Urothelium cell line (cell line): ENCODE measurements at places on chromosomes 2 and 18.
A peak's percentile ranks its signal among the peaks of the same experiment; 100 is the strongest.

DNA sequence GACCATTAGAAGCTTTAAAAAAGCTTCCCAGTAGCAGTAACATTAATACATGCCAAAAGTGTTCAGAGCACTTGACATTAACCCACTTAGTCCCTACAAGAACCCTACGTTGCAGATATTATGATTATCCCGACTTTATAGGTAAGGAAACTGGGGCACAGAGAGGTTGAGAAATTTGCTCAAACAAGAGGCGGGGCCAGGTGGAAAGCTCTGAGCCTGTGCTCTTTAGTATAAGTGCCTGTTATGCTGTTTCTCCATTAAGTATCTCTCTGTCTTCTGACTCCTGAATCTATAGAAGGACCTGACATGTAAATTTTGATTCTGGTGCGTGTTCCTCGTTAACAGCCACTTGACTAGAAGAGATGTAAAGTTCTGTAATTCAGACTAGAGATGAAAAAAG lies 139.8 kb downstream of the RBMS1 start:
- DNase-seq = no peak

GRCh38 chr18:25464227-25464626 lies 112.3 kb upstream of the ZNF521 start:
- DNase-seq = no peak

DNA sequence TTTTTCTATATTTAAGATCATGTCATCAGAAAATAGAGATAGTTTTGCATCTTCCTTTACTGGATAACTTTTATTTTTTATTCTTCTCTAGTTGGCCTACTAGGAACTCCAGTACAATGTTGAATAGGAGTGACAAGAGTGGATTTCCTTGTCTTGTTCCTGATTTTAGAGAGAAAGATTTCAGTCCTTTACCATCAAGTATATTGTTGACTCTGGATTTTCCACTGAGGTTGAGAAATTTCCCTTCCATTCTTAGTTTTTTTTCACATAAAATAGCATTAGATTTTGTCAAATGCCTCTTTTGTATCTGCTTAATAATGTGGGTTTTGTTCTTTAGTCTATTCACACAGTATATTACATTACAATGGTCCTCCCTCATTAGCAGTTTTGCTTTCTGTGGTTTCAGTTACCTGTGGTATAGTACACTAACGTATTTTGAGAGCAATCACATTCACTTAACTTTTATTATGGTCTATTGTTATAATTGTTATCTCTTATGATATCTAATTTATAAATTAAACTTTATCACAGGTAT lies 105.5 kb downstream of the THADA start:
- no peak for DNase-seq

- DNase-seq = no peak
Measured at GRCh38 chr18:69978732-69979715, 31.4 kb upstream of the CD226 start.

DNA sequence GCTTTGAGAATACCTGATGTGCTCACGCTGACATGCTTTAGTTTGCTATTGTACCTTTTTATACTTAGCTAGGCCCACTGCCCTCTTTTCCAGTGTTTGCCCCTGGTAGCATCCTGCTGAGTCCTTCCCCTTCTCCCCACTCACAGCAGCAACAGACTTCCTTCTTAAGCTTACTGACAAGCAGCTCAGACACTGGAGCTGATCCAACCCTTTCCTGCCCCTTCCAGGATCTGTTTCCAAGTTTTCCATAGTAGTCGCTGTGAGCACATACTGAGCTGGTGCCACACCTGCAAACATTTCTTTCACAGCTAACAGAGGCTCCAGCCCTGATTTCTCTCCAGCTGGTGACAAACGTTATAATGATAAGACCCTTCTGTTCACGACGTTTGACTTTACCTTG lies 991.4 kb upstream of the CELF4 start:
- DNase-seq = no peak

- DNase-seq = no peak
Measured at GRCh38 chr2:46424937-46425336, 54.4 kb upstream of the TMEM247 start.

DNA sequence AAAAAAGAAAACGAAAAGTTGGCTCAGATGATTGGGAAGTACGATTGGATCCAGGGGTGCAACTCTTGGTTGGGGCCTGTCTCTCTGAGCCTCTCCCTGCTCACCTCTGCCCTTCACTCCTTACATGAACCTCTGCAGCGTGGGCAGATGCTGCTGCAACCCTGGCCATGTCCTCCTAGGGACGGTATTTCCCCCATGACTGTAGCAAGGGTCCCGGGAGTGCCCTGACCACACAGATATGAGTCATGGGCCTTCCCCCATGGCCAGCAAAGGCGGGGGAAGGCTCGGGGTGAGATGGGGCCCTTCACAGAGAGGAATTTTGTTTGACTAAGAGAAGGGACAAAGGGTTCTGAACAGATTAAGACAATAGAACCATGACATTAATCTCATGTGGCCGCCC lies 129.0 kb downstream of the NCK2 start:
- peak; percentile 95 for DNase-seq

DNA sequence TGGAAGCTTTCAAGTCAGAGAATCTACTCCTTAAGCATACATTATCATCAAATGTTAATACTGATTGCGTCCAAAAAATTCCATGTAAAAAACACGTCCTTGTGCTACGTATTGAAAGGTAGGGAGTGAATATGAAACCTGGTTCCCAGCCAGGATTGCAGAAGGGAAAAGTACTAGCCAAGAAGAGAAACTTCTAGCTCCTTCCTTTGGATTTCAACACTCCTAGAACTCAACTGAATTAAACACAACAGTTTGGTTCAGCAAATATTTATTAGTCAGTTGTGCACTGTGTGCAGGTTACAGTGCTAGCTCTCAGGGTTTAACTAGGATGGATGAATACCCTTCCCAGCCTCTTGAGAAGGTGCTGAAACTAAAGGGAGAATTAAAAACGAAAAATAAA lies 33.9 kb upstream of the FHL2 start:
- DNase-seq = no peak

GRCh38 chr2:126834006-126834659 lies 64.6 kb upstream of the TEX51 start:
- DNase-seq = no peak

DNA sequence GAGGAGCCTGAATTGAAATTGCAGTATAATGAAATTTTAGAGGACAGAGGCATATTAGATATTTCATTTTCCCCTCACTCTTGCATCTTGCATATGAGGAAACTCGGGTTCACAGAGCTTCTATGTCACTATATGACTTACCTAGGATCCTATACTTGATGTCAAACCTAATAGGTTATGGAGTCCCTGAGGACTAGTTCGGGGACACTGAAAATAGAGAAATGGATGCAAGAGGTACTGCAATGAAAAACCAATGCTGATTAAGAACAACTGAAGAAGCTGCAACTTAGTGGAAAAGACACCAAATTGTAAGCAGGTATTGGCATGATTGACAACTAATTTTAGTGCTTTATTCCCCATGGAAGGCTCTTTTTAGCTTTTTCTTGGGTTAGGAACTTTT lies 210.1 kb downstream of the IKZF2 start:
- no peak for DNase-seq

DNA sequence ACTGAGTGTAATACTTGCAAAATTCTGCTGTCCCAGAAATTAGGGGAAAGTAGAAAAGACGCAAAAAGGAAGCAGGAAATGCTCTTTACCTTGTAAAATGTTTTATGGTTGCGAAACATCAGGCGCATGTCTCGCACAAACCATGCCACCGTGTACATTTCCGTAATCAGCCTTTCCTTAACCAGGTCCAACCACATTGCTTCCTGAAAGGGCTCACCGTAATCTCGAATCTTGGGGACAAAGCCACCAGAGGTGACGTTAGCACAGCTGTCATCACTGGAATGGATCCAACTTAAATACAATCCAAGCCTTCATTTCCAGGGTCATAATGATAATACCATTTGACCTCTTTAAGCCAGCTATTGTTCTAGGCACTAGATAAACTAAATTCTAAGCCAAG lies 49.3 kb downstream of the SP110 start:
- DNase-seq = no peak

DNA sequence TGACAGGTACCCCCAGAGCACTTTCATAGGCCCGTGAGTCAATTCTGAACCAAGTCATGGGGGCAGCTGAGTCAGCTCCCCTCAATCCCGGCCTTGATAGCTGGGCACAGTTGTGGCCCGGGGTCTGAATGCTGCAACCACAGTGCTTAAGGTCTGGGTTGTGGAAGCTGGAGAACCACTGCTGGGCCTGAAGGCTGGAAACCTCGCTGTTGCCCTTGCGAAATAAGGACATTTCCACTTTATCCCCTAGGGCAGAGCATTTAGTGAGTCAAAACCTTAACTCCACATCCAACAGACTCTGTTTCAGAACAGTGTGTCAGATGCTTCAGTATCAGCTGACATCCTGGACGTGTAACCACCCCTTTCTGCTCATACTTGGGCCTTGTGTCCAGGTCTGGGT lies 58.6 kb downstream of the SP110 start:
- DNase-seq = no peak

GRCh38 chr2:26477126-26477910 lies 606 bp downstream of the OTOF start:
- no peak for DNase-seq

GRCh38 chr2:191441496-191442214 lies 196.5 kb downstream of the MYO1B start:
- no peak for DNase-seq

GRCh38 chr2:123303731-123304130 lies 721.4 kb upstream of the CNTNAP5 start:
- DNase-seq = no peak

DNA sequence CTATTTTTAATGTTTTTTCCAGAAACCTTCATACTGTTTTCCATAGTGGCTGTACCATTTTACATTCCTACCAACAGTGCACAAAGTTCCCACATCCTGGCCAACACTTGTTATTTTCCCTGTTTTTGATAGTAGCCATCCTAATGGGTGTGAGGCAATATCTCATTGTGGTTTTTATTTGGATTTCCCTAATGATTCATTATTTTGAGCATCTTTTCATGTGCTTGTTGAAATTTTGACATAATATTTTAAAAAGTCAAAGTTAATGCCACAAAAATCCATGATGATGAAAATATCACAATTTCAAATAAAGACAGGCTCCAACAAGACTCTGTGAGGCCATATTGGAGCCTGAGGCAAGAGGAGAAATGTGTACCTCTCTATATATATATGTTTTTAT lies 50.2 kb downstream of the VWA3B start:
- DNase-seq = no peak

- no peak for DNase-seq
Measured at GRCh38 chr2:58527647-58528046, 286.5 kb upstream of the FANCL start.

DNA sequence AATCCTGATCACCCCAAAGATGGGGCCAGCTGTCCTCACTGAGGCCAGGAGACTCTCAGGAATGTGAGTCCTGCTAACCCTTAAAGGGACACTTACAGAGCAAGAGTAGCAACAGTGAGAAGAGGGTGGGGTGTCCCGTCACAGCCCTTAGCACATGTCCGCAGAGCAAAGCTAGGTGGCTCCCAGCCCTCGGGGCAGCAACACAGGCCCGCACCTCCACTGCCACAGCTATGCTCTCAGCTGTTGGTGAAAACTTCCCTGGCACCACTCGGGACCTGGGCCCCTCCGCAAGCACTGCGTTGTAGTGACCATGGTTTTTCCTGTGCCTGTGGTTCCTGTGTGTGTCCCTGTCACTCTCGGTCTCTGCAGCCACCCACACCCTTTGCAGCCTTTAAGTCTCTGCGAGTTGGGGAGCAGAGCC lies 76.4 kb upstream of the UXS1 start:
- DNase-seq = no peak
